Urinary bladder (tissue), 4 donors: ENCODE measurements at places on chromosomes 6 and 20.

GRCh38 chr6:137589067-137589848 lies 95.1 kb upstream of the OLIG3 start:
- no peak for DNase-seq

DNA sequence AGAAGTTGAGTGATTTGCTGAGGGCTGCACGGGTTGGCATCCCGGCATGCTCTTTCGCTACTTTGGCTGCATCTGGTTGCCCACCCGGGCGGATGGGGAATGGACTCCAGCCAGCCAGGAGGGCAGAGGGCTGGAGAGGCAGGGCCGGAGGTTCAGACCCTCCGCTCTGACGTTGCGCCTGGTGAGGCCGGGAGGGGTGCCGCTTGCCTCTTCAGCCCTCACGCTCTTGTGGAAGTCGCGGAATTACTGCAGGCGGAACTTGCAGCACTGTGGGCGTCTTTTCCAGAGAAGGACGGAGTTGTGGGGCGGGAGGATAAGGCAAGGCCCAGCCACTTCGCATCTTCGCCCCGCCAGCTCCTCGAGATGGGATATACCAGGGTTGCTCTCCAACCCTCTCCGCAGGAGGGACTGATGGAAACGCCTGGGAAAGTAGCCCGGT lies 656 bp downstream of the RTEL1 start:
- no peak for DNase-seq

- DNase-seq: no peak
Observed at GRCh38 chr6:21611485-21611884, 17.9 kb downstream of the SOX4 start.

GRCh38 chr6:32972353-32973143 lies 4.2 kb downstream of the BRD2 start:
- no peak for DNase-seq

DNA sequence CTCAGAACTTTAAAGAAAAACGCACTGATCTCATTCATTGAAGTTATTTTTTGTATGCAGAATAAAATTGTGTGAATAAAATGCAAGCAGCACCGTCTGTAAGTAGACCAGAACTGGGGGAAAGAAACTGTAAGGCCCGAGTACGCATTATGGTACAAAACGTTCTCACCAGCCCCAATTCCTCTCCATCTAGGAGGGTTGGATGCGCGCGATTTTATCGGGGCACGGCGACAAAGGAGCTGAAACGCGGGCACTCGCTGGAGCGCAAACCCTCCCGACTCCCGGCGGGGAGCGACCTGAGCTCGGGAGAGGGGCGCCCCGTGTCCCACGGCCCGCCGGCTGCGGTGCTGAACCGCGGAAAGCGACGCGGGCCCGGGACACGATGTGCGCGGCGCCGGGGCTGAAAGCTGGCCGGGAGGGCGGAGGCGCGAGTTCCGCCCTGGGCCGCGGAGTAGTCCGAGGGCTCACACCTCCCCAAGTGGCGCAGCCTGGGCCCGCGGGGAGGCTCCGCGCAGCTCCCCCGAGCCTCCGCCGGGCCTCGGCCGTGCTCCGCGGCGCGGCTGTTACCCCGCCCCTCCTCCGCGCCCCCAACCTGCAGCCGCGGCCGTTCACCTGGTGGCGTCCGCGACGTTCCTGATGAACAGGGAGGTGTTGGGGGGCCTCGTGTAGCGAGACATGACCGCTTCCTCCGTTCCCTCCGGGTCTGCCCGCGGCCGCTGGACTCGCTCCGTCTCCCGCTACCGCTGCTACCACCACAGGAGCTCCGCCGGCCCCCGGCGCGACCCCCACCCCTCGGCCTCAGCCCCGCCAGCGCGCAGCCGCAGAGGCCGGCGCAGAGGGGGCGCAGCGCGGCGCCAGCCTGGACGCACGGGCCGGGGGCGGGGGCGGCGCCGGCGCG lies at the start of gene SRSF12:
Gene SRSF12, minus strand, starts transcription at position 861 of the 898 bp plus-strand sequence. Its CDS starts 184 bp downstream, at position 677.
- no peak for DNase-seq

DNA sequence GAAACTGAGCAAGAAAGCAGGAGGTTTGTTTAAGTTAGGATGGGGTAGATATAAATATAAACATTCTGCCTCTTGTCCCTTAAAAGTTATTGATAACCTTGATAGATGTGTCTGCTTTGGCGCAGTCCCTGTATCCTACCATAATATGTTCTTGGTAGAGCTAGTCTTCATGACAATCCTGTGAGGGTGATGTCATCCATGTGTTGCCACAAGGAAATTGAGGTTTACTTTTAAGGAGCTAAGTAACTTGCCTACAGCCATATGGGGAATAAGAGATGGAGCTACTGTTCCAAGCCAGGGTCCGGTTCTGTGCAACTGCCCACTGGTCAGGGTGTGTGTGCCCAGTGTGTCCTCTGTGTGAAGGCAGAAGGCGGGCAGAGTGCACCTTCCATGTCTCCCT lies 78.5 kb downstream of the SSR1 start:
- DNase-seq: no peak

- no peak for DNase-seq
Observed at GRCh38 chr6:6918216-6918983, 189.4 kb upstream of the RREB1 start.

DNA sequence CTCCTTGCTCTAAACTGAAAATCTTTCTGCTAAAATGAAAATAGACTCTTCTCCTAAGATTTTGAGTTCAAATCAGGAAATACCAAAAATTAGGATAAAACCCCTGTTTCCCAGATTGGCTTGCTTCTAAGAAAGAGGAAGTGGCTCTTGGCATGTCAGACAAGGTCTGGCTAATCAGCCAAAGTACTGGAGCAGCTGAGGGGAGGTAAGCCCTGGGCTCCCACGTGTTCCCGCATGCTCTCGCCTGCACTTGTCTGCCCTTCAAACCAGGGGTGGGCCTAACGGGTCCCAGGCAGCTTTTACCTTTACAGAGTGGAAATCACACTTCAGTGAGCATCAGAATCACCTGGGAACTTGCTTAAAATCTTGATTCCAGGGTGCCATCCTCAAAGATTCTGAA lies 43.2 kb upstream of the GABRR1 start:
- no peak for DNase-seq

- no peak for DNase-seq
Observed at GRCh38 chr6:157514659-157515496, 133.9 kb downstream of the ZDHHC14 start.

DNA sequence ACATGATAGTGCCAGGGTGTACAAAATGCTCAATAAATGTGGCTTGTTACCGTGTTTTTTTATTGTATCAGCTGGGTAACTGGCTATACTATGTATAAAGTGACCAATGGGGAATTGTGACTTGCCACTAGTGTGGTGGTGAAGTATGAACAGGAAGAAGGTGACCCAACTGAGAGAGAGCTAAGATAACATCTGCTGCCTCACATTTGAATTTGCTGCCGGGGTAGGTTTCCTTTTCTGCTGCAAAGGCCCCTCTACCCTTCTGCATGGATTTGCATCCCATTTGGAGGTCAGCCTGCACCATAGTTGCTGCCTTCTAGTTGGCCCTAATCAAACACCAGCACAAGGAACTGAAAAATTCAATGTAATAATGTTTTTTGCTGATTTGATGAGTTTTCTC lies 24.1 kb downstream of the IL17A start:
- DNase-seq: no peak

GRCh38 chr6:37862430-37862829 lies 42.9 kb downstream of the ZFAND3 start:
- DNase-seq: no peak

DNA sequence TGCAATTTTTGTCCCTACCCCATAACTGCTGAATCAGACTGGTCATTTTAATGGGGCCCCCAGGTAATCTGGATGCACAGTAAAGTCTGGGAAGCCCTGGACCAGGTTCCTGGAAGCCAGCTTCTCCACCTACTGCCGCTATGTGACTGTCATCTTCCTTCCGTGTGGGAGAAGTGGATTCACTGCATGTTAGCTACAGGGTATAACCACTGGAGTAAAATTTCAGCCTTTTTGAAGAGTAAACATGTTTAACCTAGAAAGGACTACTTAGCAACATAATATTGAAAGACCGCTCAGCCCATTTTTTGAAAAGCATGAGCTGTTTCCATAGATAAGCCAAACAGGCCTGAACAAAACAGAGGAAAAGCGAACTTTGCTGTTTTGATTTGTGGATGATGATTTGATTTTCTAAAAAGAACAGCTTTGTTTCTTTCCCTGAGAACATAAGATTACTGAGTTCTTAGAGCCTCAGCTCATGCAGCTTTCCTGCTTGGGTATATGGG lies 208.1 kb downstream of the PLCB4 start:
- no peak for DNase-seq

DNA sequence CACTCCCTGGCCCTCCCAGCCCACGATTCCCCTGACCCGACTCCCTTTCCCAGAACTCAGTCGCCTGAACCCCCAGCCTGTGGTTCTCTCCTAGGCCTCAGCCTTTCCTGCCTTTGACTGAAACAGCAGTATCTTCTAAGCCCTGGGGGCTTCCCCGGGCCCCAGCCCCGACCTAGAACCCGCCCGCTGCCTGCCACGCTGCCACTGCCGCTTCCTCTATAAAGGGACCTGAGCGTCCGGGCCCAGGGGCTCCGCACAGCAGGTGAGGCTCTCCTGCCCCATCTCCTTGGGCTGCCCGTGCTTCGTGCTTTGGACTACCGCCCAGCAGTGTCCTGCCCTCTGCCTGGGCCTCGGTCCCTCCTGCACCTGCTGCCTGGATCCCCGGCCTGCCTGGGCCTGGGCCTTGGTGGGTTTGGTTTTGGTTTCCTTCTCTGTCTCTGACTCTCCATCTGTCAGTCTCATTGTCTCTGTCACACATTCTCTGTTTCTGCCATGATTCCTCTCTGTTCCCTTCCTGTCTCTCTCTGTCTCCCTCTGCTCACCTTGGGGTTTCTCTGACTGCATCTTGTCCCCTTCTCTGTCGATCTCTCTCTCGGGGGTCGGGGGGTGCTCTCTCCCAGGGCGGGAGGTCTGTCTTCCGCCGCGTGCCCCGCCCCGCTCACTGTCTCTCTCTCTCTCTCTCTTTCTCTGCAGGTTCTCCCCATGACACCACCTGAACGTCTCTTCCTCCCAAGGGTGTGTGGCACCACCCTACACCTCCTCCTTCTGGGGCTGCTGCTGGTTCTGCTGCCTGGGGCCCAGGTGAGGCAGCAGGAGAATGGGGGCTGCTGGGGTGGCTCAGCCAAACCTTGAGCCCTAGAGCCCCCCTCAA lies at the start of gene LTA:
Gene LTA, plus strand, starts transcription at position 249 of the 871 bp plus-strand sequence. Its CDS starts 454 bp downstream, at position 703.
- DNase-seq: no peak

- no peak for DNase-seq
Observed at GRCh38 chr20:25279403-25279802, 31.5 kb downstream of the PYGB start.

GRCh38 chr6:101595276-101595675 lies 201.8 kb downstream of the GRIK2 start:
- no peak for DNase-seq
